ENCODE measurements at places on chromosomes 7 and 10. TPM values are rescaled to one million over a fixed set of nuclear protein-coding genes. Genes with fewer than 3 reads are reported as not detected.

ZPBP gene
- not detected for total RNA-seq

VENTX gene
- total RNA-seq, result 4.0 TPM

MRPS24 gene
- 53.6 TPM for total RNA-seq

CREB3L2 gene
- total RNA-seq, result 109 TPM

CCL24 gene
- 2.4 TPM for total RNA-seq

ACTA2 gene
- total RNA-seq, result 9,611 TPM

SMO gene
- 7.6 TPM for total RNA-seq

ZNF365 gene
- total RNA-seq, result 2.4 TPM

TBX20 gene
- total RNA-seq, result not detected

PRKCQ gene
- total RNA-seq, result 0.45 TPM

CRHR2 gene
- 1.5 TPM for total RNA-seq

PTPN12 gene
- total RNA-seq, result 96.5 TPM

STAG3 gene
- 1.5 TPM for total RNA-seq

LAMB1 gene
- 120 TPM for total RNA-seq

CYP3A7 gene
- total RNA-seq, result not detected

BUD23 gene
- total RNA-seq, result 39.6 TPM

ITGB8 gene
- 24.7 TPM for total RNA-seq
